ENCODE measurements at places on chromosomes 5 and 9.
A peak's percentile ranks its signal among the peaks of the same experiment; 100 is the strongest.

DNA sequence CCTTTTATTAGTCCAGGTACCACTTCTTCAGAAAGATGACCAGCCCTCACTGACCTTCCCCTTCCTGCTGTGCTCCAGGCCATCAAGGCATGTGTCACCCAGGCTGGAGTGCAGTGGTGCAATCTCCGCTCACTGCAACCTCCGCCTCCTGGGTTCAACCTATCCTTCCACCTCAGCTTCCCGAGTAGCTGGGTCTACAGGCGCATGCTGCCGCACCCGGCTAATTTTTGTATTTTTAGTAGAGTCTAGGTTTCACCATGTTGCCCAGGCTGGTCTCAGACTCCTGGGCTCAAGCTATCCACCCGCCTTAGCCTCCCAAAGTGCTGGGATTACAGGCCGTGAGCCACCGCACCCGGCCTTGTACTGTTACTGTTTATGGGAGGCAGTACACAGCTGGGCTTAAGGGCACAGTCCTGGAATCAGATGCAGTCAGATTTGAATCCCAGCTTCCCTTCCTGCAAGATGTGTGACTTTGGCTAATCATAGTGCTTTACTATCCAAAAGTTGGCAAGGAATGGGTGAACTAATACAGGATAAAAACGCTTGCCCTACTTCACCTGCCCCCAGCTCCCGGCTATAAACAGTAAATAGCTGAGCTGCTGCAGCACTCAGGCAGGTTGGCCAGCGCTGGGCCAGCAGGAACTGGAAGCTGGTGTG, 483 bp upstream of the EIF4EBP3 start:
- DNase-seq, result no peak

GRCh38 chr5:143641549-143642355, 170.2 kb upstream of the HMHB1 start:
- DNase-seq, result no peak

GRCh38 chr9:2159521-2160454, 144.6 kb downstream of the SMARCA2 start:
- DNase-seq, result peak; percentile 35

GRCh38 chr5:52977264-52977897, 11.8 kb upstream of the ITGA2 start:
- no peak for DNase-seq

- no peak for DNase-seq
Measured at GRCh38 chr5:139667730-139668063, 19.5 kb downstream of the CXXC5 start.

GRCh38 chr5:135861641-135862040, 27.2 kb downstream of the SLC25A48 start:
- DNase-seq, result no peak

DNA sequence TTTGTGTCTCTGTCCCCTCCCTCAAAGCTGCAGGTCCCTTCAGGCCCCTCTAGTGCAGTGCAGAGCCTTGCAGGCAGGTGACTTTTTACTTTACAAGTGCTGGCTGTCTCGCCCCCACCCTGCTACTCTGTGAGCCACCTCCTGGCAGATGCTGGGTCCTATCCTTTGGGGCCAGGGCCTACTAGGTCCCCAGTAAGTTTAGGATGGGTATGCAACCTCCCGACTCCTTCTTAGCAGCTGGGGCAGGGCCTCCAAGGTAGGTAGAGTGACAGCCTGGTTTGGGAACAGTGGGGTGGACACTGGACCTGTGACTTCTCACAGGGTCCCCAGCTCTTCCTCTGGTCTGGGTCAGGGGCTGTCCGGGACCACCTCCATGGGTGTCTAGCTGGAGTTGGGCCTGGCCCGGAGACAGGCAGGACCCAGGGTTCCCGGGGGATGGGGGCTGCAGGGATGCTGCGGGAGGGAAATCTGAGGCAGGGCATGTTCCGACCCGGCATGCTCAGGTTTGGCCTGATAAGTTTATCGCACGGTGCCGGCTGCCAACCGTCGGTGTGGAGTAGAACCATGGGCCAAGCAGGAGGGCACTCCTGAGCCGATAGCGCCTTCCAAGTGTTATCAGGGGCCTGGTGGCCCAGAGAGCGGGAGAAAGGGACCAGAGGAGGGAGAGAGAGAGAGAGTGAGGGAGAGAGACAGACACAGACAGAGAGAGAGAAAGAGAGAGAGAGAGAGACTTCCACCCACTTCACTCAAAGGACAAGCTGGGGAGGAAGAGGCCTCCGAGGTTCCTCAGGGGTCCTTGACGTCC, 20.5 kb downstream of the GFI1B start:
- no peak for DNase-seq

GRCh38 chr5:102279711-102280110, 16.4 kb downstream of the SLCO4C1 start:
- DNase-seq, result no peak

GRCh38 chr9:105296877-105297287, 52.4 kb downstream of the SLC44A1 start:
- DNase-seq, result no peak

- DNase-seq, result no peak
Measured at GRCh38 chr9:124784509-124784908, 7.6 kb downstream of the OLFML2A start.

DNA sequence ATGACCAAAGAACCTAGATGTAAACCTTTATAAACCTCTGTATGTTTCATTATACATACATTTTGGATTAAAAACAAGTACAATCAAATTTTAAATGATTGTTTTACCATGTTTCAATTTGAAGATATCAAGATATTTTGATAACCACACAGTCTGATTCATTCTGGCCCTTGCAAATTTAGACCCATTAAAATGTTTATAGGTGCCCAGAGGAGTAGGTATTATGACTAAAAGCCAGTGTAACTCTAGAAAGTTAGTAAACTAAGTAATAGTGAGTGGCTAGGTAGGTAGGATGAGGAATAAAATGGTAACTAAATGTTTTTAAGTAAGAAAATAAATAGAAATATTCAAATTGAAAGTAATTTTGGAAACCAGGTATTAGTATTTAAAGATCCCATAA, 165.5 kb downstream of the PBX3 start:
- DNase-seq, result no peak

DNA sequence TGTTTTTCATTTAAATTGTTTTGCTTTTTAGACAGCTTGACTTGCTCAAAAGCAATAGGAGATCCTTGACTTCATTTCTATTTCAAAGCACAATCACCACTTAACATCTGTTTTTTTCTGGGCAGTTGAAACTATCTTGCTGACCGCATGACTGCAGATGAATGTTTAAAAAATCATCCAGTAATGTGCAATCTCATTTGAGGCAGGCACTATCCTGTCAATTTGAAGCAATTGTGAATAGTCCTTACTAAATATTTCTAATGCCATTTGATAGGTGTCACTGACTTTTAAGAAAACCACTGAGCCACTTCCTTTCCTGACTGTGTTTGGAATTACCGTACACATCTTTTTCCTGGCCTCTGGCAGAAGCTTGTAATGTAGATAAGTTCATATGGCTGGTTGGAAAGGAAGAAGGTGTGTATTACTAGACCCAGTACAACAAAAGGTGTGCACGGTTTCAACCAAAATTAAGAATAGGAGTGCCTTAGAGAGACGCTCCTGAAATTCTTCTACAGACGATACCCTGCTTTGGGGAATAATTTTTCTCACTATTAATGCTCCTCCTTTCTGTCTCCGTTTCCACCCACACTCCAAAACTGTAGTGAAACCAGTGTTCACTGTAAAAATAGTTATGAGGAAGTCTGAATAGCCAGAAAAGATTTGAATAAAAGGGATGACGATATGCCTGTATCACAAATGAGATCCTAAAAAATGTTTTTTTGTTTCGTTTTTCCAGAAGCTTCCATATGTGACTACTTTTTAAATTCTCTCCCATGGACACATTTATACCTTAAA, 136.7 kb upstream of the MOCS2 start:
- no peak for DNase-seq

GRCh38 chr5:50292735-50293394, 148.2 kb downstream of the EMB start:
- DNase-seq, result no peak

GRCh38 chr5:121497176-121497575, 354.5 kb upstream of the FTMT start:
- no peak for DNase-seq

DNA sequence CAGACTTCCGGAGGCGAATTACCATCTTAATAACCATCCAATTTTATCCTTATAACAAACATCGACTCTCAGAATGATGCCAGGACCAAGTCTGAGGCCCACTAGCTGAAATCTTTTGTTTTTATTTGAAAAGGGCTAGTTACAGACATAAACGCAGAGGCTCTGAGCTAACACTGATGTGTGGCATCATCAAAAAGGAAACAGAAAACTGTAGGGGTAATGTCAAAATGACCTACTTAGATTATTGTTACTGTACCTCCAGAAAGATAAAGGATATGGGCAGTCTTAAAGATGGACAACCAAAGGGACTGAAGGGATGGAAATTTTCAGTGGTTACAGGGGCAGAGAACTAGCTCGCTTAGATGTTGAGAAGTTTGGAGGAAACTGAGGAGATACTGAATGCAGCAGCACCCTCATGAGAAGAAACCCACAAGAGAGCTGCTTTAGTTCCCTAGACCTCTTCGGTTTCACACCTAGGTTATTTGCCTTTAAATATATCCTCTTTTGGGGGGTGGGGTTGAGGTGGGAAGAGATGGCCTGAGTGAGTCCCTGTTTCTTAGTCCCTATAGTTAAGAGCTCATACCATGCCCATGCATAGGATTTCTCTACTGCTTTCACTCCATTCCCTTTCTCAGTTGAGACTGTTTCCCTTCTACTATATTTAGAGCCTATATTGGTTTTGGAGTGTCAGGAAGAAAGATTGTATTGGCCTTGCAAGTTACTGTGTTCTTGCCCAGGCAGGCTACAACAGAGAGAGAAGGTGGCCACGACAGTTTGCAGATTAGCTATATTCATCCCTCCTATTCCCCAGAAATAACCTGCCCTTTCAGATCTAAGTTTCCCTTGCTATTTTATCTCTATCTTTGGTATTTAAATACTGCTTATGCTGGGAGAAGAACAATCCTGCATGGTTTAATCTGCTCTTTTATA, 320.4 kb upstream of the EFNA5 start:
- no peak for DNase-seq

DNA sequence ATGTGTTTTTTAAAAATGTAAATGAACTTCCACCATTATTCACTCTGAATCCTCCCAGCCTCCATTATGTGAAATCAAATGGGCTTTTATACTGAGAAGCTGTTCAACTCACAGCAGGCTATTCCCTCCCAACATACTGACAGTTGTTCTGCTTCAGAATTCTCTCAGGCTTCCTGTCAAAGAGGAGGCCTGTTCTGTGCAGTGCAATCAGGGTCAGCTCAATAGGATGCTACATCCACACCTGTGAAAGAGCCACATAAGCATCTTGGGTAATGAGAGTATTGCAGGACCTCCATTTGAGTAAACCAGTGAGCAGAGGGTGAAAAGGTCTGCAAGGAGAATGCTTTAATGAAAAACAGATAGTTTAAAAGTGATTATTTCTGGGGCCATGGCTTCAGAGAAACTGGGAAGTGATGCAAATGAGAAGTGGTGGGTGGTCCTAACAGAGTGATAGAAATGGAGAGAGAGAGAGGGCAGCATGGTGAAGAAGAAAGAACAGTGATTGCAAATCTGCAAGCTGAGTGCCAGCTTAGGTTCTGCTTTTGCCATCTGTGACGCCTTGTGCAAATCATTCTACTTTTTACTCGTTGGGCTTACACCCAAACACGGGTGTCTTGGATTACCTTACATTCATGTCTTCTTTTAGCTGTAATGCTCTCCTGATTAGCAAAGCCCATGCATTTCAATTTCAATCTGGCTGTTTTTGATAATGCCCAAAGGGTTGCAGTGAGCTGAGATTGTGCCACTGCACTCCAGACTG, 202.5 kb upstream of the NMUR2 start:
- no peak for DNase-seq

- DNase-seq, result no peak
Measured at GRCh38 chr9:27572061-27572460, 1.2 kb downstream of the C9orf72 start.

GRCh38 chr9:136610426-136610825, 52.3 kb upstream of the EGFL7 start:
- no peak for DNase-seq

GRCh38 chr5:42022383-42022972, 97.4 kb downstream of the FBXO4 start:
- no peak for DNase-seq

- DNase-seq, result no peak
Measured at GRCh38 chr9:34636791-34637355, 714 bp downstream of the SIGMAR1 start.

GRCh38 chr5:129460672-129460935, 506 bp downstream of the ADAMTS19 start:
- DNase-seq, result no peak

DNA sequence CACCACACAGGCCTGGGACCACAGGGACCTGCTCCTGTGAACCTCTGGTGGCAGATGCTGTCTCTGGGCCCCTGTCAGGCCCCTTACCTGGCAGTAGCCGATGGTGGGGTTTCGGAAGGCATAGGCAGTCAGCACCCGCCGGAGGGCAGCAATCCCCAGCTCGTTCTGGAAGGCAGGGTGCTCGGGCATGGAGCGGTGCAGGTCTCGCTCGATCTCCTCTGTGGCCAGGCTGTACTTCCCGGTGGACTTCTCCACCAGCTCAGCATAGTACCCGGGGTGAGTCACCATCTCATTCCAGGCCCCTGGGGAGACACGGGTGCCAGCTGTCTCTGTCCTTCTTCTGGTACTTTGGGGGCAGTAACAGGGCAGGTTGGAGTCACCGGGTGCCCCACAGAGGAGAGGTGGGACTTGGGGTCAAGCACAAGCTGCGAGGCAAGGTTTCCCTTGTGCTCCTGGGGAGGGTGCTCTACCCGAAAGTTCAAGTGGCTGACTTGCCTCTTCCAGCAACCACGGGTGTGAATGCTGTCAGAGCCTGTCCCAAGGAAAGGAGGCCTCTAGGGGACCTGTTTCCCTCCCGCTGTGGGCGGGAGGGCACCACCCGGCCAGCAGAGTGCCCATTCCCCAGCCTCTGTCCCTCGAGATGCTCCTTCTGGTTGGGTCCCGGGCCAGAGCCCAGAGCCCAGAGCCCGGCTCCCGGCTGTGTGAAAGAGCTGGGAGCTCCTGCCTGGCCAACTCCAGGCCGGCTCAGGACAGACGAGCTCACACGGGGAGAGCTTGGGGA, 19.8 kb upstream of the MRNIP start:
- no peak for DNase-seq

- no peak for DNase-seq
Measured at GRCh38 chr9:131407717-131408195, 13.9 kb downstream of the PRRC2B start.

GRCh38 chr9:134320126-134320867, 6.0 kb upstream of the RXRA start:
- DNase-seq, result no peak
